NB4 (cell line): ENCODE measurements at places on chromosomes 1 and 21.

DNA sequence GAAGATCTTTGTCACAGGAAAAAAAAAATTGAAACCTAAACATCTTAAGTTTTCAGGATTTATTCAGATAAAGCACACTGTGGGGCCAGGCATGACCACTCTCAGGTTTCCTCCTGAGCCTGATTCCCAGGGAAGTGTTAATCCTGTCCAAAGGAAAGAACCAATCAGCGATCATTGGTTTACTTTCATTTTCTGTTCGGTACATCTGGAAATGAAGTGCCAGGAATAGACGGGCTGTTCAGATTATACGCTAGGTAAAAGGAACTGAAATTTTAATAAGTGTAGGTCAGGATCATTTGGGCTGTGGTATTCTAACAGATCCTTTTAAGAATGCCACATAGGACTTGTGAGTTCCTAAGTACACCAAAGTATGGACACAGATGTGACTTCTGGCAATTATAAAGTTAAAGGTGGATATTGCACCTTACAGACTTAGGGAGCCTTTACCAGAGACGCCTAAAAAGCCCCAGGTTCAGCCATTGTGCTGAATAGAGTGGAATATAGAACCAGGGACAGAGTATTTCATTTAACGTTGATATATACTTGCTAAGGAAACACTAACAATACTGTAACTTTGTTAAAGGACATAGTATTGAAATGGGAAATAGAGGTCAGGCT is 9.3 kb upstream of the CACYBP start:
- peak; percentile 60 for DNase-seq

- no peak for DNase-seq
Measured at GRCh38 chr1:55388960-55389359, 173.8 kb upstream of the USP24 start.

- DNase-seq, result no peak
Measured at GRCh38 chr1:183219616-183220009, 33.5 kb downstream of the LAMC2 start.

DNA sequence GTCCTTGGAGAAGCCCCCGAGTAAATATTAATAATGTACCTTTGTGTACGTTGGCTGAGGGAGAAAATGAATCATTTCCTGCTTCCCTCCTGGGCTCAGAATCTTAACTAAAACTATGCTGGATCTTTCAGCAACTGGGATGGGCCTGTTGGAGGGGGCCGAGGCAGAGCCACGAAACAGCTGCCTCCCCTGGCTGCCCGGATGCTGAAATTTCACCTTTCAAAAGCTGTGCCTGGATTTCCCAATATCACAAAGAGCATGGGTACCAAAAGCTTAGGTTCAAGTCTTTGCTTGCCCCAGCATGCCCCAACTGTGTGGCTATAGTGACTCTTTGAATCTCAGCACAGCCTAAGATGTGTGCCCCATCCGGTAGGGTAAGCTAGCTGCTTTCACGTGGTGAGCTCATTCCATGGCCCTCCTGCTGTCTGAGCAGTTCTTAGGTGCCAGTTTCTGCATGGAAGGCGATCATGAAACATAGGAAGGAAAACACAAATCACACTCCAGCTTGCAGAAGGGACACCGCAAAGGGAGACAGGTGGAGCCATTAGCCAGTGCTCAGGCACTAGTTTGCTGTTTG is 473.5 kb downstream of the PTPRU start:
- DNase-seq, result no peak

GRCh38 chr1:22955146-22955545 is 17.5 kb downstream of the LACTBL1 start:
- no peak for DNase-seq

DNA sequence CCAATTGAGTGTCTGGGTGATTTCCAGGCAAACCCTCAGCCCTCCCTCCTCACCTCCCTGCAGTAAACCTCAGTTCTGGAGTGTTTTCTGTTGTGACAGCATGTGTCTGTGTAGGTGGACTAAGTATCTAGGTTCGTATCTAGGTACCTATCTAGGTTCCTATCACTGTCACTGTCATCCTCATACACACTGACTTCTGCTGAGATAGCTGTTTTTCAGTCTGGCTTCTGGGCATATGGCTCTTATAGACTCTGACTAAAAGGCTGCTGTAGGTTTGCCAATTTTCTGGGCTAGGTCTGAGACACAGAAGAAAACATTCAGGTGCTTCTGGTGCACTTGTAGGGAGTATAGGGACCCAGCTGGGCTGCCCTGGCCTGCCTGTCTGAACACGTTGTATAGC is 8.1 kb upstream of the TRIM67 start:
- no peak for DNase-seq

DNA sequence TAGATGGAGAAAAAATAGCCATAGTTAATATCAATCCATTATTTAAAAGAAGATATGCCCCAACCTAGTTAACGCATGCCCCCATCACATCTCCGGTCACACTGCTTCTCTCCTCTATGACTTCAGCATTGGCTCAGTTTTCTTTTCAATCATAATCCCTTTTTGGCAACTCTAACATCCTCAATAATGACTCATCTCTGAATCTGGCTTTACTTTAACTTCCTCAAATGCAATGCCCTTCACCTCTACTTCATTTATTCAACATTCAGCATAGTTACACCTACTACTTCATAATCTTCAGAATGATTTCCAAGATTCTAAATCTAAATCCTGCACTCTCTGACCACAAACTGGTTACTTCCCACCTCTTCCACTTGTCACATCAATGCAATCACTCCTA is 417.3 kb downstream of the USH2A start:
- DNase-seq, result peak; percentile 2

- no peak for DNase-seq
Measured at GRCh38 chr1:183806125-183806524, 1.2 kb downstream of the RGL1 start.

- DNase-seq, result no peak
Measured at GRCh38 chr1:16237343-16237830, 404 bp upstream of the CPLANE2 start.

DNA sequence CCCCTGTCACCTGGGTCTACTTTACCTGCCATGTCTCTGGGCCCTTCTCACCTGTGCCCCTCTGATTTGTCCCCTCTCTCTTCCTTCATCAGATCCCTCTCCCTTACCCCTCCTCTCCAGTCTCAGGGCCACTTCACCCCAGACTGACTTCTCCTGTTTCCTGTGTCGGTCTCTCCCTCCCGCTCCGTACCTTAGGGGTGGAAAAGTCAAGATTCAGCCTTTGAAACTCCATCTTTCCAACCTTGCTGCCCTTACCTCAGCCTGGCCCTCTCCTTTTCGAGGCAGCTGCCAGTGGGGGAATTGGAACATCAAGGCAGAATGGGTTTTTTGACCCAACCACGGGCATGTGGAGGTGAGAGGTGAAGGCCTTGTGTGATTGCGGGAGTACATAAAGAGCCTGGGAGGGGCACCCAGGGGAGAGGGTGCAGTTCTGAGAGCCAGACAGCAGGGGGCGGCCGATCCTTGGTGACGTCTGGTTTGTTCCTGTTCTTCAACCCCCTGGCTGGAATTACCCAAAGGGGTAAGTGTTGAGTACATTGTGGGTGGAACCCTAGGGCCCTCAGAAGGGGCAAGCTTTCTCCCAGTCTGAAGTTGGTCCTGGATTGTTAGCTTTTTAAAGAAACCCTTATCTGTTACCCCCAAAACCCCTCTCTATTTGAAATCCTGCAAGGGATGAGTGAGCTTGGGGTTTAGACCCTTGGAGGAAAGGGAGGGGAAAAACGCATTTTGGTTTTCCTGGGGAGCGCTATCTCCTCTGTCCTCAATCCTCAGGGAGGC is 12.3 kb upstream of the DMBX1 start:
- DNase-seq, result peak; percentile 79

DNA sequence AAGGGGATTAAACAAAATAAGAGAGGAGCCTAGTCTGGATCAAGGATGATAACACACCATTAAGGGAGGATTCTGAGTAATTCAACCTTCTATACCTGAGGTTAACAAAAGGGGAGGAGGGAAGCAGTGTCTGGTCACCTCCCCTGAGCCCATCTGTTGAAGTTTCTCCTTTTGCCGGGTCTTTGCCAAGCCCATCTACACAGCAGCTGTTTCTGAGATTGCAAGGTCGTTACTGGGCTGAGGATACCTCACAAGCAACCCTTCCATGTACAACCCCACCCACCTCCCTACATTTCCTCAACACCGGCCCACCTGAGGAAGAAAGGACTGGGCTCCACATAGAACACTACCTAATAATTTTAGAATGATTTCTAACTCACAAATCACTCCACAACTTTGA is 26.3 kb downstream of the LRRC52 start:
- DNase-seq, result no peak

DNA sequence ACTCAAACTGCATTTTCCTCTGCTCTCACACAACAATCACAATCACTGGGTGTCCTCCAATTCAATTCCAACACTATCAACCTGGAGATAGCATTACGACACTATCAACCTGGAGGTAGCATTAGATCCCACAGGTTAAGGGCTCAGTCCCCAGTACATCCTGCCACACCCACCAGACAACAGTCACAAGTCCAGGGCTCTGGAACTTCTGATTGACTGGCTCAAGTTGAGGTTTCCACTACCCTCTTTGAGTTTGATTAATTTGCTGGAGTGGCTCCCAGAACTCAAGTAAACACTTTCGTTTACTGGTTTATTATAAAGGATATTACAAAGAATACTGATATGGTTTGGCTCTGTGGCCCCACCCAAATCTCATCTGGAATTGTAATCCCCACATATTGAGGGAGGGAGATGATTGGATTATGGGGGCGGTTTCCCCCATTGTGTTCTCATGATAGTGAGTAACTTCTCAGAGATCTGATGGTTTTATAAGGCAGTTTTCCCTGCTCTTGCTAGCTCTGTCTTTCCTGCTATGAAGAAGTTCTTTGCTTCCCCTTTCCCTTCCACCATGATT is 49.6 kb upstream of the ARHGAP29 start:
- DNase-seq, result no peak

GRCh38 chr1:242205622-242206489 is 207.0 kb upstream of the MAP1LC3C start:
- DNase-seq, result no peak

GRCh38 chr21:44500111-44500510 is 39.9 kb downstream of the KRTAP10-1 start:
- DNase-seq, result no peak

DNA sequence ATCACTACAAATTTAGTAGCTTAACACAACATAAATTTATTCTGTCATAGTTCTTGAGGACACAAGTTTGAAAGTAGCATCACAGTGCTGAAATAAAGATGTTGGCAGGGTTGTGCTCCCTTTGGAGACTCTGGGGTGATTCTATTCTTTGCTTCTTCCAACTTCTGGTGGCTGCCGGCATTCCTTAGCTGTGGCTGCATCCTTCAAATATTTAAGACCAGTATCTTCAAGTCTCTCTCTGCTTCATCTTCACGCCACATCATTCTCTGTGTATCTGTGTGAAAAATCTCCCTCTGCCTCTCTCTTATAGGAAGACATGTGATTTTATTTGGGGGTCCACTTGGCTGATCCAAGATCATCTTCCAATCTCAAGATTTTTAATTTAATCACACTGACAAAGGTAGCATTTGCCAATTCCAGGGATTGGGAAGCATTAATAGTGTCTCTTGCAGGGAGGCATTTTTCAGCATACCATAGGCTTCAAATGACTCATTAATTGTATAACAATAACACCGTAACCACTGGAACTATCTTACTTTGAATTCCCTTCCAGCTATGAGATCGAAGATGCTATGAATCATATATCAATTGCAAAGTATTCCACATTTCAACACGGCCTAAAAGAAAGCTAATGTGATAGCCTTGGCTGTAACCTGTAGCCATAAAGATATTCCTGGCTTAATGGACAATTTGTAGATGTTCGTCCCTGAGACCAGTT is 74.6 kb downstream of the DPT start:
- DNase-seq, result no peak

DNA sequence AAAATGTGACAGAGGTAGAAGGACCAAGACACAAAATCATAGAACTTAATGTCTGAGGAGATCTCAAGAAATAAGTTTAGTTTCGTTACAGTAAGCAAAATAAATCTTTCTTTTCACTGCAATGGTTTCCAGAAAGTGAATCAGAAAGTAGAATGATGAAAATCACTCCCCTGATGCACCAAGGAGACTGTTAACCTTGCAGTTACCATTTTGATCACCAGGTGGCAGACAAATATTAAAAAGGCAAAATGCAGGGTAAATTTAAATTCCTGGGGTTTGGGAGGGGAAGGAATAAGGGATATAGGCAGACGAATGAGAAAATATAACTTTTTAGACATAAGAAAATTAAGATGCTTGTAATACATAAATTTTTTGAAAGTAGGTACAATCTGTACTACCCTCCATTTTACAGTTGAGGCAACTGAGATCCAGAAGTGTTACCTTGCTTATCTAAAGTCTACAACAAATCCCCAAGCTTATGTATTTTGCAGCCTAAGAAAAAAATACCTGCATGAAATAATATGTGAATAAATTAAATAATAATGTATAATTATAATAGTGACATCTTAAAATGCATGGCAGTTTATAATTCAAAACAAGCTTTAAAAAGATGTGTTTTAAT is 253.2 kb downstream of the CRB1 start:
- peak; percentile 45 for DNase-seq

DNA sequence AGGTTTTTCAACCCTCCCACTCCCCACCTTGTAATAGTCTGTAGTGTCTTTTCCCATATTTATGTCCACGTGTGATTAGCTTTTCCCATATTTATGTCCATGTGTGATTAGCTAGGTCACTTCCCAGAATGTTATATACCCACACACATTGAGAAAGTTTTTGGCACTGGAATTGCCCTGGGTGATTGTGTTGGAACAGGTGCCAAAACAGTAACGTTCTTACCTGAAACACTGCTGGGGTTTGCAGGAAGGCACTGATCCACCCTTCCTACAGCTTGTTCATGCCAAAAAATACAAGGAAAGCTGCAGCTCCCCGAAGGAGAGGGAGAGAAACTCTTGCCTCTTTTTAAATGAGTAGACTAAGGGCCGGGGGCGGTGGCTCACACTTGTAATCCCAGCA is 68.0 kb upstream of the CXADR start:
- DNase-seq, result no peak

- no peak for DNase-seq
Measured at GRCh38 chr1:185042737-185043136, 2.6 kb upstream of the RNF2 start.

GRCh38 chr1:33256471-33257206 is at the start of gene ZNF362:
Gene ZNF362 (plus strand): TSS chr1:33256492. CDS start chr1:33270575, 14,083 bp downstream.
- DNase-seq, result peak; percentile 75

- DNase-seq, result no peak
Measured at GRCh38 chr1:160623227-160623633, 23.6 kb downstream of the SLAMF1 start.

- no peak for DNase-seq
Measured at GRCh38 chr1:173137107-173137706, 69.9 kb downstream of the TNFSF4 start.

DNA sequence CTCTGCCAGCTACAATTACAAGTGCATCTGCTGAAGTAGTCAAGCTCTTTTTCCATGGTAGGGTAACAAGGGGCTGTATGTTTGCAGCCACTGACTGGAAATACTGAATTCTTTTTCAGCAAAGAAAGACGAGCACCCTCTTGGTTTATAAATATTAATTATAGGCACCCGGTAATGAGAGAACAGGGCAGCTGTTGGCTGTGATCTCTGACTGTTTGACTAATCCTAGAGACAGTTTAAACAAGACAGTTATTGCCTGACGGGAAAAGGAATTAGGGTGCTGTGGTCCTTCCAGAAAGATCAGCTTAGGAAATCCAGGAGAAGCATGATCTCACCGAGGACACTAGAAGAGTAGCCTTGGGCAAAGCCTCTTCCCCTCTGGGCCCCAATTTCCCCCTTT is 183.7 kb upstream of the ZC3H12A start:
- no peak for DNase-seq

GRCh38 chr1:54312796-54313316 is 93.3 kb downstream of the SSBP3 start:
- DNase-seq, result no peak
